ENCODE measurements at places on chromosomes 12 and 14. TPM values are rescaled to one million over a fixed set of nuclear protein-coding genes. Genes with fewer than 3 reads are reported as not detected.

Gene RPS6KL1
- 40.5 TPM for total RNA-seq

Gene PMEL
- 2.1 TPM for total RNA-seq

Gene KNTC1
- total RNA-seq: 62.1 TPM

Gene CARMIL3
- total RNA-seq: 28.7 TPM

Gene UTP20
- 24.6 TPM for total RNA-seq

Gene FAR2
- 5.0 TPM for total RNA-seq

DNA sequence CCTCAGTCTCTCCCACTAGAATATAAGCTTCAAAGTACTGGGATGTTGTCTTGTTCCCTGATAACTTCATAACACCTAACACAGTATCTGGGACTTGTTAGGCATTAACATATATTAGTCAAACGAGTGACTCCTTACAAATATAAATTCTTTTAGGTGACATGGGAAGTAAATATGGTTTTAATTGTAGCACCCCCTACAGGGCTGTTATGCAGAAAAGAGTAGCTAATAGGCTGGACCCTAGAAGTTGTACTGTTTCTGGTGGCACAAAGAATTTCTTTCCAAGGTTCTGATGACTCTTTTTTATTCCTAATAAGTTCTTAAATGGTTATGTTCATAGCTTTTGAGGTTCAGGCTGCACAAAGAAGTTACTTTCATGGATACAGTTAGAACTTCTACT is 29.8 kb downstream of the GPATCH2L start:
- no peak for ATAC-seq

DNA sequence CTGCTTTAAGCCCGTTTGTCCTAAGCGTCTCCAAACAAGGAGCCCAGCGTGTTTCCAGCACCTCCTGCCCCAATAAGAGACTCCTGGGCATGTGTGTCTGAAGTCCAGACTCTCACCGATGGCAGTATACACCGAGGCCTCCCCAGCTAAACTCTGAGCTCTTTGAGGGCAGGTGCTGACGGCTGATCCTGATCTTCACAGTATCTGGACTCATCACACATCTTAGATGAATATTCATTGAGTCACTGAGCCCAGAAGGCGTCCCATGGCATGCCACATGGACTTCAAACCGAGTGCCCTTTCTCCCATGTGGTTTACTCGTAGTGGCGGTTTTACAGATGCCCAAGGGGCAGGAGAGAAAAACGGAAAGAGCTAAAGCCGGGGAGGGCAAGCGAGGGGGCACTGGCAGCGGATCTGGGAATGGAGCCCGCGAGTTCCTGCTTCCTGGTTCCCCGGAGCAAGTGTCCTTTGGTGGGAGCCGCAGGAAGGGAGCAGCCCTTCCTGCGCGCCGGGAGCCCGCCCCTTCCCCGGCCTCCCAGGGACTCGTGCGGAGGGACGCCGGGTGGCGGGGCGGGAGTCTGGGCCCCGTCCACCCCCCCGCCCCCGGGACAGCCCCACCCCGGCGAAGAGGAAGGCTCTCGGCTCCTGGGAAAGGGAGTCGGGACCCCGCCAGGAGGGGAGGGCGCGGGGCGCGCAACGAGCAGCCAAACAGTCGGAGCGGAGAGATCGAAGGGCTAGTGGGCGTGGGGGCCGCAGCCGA is 585 bp upstream of the TEAD4 start:
- ATAC-seq: peak; percentile 64

DNA sequence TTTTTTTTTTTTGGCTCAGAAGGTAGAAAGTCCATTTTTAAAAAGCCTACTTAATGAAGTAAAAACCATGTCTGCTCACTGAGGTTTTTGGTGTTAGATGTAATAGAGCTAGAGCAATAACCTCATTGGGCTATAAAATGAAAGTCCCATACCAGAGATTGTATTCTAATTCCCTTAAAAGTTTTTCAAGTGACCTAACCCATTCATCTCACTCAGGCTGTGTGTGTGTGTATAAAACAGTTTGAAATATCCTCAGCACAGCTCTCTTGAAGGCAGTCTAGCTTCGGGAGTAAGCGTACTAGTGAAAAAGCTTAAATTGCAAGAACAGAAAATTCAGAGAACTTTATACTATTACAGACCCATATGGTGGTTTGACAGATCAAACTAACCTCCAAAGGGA is 313.8 kb downstream of the CEP128 start:
- no peak for ATAC-seq

- ATAC-seq: no peak
These were observed 294.4 kb downstream of the NELL2 start for GRCh38 chr12:44581642-44582242.

DNA sequence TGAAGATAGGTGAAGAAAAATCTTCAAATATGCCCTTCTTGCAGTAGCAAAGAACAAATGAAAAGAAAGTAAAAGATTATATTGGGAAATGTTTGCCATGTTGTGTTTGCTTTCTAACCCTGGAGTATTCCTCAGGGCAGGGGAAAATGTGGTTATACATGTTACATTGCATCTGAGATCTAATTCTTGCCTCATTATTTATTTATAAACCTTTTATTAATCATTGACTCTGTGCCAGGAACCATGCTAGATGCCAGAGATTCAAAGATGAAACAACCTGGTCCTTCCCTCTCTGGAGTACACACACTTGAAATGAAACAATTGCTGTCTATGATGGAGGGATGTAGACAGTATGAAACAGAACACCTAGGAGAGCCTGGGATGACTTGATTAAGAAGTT is 128.1 kb upstream of the HMGA2 start:
- ATAC-seq: no peak

DNA sequence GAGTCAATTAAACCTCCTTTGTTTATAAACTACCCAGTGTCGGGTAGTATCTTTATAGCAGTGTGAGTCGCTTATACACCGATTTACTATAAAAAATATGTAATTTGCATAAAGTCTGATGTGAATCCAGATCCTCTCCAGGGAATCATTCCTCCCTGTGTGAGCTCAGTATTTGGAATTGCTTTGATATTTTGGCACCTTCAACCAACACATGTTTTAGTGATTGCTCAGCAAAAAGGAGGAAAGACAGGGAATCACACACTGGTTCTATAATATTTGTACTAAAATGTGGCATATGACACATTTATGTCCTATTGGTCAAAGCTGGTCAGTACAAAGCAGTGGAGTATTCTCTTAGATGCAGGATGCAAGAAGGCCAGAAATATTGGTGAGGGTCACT is 703.9 kb upstream of the ATXN7L3B start:
- ATAC-seq: no peak

DNA sequence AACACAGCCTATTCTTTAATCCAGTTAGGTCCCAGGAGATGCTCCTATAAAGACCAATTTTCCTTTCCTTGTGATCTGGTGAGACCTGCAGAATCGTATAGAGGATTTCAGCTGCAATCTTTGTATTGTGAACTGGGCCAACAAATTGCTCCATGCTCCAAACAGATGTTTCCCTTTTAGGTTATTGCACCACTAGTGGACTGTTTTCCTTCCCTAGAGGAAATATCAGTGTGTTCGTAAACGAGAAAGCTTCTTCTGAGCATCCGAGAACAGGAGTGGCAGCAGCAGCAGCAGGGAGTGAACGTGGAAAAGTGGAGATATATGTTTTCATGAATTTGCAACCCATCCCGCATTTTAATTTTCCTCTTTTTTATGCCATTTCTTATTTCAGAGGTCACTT is 344.1 kb upstream of the PDE3A start:
- no peak for ATAC-seq

DNA sequence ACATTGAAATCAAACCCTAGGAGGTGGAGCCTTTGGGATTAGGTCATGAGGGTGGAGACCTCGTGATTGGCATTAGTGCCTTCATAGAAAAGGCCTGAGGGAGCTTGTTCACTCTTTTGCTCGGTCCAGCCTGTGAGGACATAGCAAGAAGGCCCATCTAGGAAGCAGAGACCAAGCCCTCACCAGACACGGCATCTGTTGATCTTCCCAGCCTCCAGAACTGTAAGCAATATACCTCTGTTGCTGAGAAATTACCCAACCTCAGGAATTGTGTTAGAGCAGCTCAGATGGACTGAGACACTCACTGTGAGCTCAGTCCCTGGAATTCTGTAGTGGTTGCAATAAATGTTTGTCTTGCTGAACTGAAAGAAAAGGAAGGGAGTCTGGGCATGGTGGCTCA is 116.2 kb upstream of the MAP1LC3B2 start:
- ATAC-seq: no peak
